ENCODE measurements at places on chromosomes 2 and 18.

DNA sequence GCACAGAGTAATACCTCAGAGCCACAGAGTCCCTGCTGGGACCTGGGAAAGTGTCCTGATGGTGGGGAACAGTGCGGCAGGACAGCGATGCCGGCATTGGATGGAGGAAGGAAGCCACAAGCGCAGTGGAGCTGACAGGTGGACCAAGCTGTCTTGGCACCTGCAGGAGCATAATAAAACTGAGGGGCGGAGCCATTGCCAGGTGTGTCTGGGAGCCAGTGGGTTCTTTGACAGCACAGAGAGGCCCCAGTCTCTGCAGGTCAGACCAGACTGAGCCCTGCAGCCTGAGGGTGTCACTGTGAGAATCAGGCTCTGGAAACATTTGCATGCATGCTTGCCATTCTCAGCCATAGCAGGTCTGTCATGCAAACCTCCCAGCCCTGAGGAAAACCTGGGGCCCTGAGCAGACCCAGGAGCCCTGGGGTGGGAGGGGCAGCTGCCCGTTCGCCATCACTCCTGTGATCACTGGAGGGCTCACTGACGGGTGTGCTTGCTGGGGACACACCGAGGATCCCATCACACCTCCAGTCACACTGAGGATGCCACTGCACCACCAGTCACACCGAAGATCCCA is 210.5 kb upstream of the HDAC4 start:
- DNase-seq = no peak

DNA sequence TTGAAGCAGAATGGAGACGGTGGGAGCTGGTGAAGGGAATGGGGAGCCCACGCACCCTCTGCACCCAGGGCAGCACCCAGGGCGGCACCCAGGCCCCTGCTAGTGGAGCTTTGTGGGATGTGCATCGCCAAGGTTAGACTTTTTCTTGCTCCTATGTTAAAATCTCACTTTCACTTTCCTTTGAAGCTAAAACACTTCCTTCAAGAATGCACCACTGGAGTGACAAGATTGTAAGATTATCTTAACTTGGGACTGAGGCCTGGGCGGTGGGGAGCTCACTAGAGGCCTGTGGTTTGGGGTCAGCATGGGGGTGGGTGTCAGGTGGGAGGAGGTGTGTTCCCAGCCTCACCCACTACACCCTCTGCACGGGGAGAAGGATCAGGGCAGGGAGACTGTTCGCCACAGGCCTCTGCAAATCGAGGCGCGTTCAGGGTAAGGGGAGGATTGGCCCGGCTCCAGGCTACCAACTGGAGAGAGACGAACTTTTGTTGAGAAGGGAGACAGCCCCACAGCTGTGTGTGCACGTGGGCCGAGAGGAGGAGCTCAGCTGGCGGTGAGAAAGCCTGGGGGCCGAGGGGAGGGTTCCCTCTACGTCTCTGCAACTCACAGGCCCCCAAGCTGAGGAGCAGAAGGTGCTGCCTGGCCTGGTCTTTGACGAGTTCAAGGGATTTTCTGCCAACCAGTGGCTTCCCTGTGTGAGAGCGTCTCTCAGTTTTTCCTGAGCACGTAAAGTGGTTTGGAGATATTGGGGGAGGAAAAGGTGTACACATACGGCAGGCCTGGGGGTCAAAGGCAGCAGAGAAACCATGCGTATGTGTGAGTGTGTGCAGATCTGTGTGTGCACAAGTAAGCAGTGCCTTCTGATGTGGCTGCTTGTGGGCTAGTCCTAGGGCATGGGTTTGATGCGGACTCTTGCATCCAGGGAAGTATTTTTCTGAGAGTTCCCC is 147.7 kb downstream of the KLHL29 start:
- no peak for DNase-seq

DNA sequence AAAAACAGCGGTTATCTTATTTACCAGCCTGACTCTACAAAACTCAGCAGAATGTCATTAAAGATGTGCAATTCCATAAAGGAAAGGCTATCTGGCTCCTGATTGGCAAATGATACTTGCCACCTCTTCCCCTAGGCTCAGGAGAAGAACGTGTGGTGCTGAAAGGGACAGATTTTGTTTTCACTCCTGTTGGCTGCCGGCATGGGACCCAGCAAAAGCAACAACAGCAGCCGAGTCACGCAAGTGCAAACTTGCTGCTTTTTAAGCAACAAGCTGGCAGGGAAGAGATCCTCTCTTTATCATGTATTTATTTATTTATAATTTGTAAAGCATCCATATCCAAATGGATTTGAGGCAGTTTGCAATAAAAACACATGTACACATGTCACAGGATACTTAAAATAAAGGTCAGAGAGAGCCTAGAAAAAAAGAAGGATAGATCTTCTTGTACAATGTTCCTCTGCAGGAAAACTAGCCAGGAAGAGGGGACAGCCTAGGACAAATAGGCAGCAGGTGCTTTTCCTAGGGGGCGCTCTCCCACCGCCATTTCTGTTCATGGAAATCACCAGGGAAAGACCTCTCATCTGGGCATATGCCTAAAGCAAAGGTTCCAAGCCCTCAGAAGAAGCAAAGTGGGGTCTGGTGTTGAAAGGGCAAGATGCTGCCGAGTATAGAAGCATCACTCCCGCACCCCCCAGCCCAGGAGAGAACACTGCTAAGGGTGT is 799.3 kb downstream of the BCL11A start:
- DNase-seq = no peak

GRCh38 chr2:181281206-181281832 is 175.9 kb upstream of the ITGA4 start:
- DNase-seq = peak; percentile 50

DNA sequence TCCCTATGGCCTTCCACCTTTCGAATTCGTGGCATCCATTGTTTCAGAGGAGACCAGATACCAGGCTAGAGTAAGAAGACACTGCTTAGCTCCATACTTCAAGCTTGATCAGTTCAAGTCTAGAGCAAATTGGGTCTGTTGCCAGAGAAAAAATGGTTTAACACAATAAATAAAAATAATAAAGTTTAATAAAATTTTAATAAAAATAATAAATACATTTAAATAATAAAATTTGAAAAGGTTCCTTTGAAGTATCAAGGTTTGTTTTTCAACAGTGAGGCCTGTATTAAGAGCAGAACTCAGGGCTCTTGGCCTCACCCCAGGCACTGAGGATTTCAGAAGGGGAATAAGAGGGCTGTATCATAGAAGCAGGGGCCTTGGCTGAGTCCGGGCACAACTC is 105.6 kb upstream of the REV1 start:
- no peak for DNase-seq

- DNase-seq = no peak
Measured at GRCh38 chr2:160575368-160575767, 81.8 kb upstream of the RBMS1 start.

- no peak for DNase-seq
Measured at GRCh38 chr2:173898178-173898668, 67.0 kb downstream of the SP3 start.
